ENCODE measurements at places on chromosomes 5 and 9.

DNA sequence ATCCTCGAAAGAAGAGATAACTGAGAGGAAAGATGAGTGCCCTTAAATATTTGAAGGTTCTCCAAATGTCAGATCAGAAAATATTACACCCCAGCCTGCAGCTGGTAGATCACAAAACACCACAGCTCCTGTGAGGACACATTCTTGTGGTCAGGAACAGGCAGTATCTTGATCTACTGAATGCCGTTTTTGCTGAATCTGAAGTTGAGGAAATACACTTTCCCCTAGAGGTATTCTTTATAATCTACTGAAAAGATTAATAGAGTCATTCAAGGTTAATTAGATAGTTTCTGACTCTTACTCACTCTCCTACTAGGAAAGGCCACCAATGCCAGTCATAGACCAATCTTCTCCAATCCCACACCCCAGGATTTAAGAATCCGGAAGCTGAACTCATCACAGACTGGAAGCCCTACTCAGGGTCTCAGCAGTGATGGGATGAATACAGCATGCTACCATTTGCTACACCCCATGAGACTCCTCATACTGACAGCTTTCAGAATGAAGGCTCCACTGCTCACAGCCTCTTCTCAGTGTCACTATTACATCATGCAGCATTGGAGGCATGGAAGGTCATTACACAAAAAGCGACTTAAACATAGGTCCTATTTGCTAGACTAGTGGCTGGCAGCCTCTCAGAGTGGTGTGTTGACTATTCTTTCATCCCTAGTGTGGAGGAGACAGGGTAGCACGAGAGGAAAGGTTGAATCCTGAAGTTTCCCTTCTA is 143.9 kb upstream of the SLC1A3 start:
- no peak for DNase-seq

DNA sequence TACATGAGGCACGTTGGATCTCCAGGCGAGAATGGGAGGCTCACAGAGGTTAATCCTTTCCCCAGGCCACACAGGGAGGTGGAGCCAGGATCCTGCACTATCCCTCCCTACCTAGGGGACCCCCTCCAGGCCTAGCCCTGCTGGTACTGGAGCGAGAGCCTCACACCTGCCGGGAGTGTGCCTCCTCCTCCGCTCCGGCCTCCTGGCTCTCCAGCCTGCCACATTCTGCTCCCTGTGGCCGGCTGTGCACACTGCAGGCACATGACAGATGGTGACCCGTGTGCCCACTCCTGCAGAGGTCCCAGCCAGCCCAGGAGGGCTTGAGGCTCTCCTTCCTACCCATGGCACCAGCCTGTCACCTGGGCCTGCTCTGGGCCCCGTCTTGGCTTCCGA is 93.4 kb downstream of the RXRA start:
- DNase-seq, result no peak

DNA sequence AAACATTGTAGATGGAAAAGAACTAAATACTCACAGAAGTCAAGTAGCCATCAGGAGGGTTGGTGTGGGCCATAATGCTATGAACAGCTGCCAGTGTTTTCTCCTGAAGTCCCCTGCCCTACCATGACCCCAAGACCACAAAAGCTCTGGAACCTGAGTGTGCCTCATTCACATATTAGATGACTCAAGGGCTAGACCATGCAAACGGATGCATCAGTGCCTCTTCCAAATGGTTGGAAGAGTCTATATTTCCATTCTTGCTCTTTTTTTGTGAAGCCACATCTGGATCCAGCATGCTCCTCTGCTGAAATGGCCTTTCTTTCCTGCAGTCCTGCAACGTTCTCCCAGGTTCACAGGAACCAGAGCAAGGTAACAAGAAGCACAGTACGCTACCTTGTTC is 136.6 kb upstream of the EPB41L4A start:
- no peak for DNase-seq

- DNase-seq, result no peak
Observed at GRCh38 chr5:146400201-146400600, 46.9 kb upstream of the TCERG1 start.

DNA sequence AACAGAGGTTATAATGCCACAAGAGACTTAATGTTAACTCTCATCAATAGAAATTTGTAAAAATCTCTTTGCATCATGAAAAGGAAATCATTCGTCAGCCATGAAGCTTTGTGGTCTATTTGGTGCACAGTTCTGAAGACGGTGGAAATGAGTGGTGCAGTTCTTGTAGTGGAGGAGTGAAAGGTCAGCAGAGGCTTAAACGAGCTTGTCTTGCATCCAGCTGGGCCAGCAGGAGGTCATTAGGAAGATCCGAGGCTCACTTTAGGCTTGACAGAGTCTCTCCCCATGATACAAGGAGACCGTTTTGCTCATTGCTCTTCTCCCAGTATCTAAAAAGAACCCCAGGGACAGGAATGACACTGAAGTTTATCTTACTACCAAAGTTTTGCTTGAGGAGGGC is 440.8 kb downstream of the BNC2 start:
- DNase-seq, result no peak

DNA sequence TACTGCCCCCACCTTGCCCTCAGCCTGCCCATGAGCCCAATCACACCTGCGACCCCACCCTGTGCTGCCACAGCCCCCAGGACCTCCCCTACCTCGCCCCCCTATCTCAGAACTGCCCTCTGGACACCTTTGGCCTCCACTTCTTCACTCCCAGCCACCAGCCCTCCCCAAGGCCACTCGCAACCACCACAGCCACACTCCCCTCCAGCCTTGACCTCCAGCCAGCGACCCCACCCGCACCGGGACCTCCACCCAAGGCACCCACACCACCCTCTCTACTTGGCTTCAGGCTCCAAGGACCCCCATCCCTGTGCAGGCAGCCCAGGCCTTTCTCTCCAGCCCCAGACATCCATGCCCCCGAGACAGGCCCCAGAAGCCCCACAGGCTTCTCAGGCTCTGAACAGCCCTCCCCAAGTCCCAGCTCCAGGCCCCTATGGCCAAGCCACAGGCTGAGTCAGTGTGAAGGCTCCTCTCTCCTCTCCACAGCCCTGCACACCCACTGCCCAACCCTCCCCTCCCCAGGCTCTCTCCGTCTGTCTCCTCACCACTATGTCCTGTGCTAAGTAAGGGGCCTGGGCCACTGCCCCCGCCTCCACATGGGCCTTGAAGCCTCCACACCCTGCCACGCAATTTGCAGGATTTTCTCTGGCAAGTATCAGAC is 2.0 kb downstream of the AK1 start:
- DNase-seq, result no peak

GRCh38 chr5:166712447-166713185 is 1578.8 kb upstream of the WWC1 start:
- DNase-seq, result no peak

DNA sequence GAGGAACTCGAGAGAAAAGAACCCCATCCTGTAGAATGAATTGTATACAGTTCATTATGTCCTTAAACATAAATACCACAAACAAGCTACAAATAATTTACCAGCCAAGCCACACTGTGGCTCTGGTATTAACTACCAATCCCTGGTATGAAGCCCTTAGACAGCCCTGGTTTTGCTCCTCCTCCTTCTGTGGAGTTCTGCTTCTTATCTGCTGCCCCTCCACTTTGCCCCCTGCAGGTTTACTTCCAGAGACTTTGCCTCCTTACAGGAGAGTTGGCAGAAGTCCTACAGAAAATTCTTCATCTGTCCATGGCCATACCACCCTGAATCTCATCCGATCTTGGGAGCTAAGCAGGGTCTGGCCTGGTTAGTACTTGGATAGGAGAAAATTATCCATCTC is 219.8 kb downstream of the ACTL7B start:
- DNase-seq, result no peak

GRCh38 chr5:74514888-74515551 is 125.5 kb downstream of the ENC1 start:
- no peak for DNase-seq

- DNase-seq, result no peak
Observed at GRCh38 chr5:148846930-148847329, 20.5 kb downstream of the ADRB2 start.

DNA sequence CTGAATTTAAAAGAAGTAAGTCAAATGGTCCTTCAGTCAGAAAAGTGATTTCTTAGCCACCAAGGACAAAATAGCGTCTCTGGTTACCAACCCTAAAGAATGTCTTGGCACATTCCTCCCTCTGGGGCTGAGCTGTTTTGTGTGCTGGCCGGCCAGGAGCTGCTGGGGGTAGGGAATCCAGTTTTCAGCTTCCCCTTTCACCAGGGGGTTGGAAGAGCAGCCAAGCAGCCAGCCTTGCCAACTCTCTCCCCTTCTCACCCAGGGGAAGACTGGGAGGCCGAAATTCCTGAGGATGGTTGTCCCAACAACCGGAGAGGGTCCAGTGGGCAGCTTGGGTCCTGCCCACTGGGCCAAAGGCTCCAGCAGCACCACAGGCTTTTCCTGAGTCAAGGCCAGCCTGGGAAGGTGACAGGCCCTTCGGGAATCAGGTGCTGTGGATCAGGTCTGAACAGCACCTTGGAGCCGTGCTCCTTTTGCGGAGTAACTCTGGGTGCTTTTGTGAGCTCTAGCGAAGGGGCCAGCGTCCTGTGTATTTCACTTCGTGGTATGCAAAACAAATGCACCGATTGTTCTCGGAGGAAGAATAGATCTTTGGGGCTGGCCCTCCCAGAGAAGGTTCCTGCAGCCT is 4.2 kb downstream of the WWC1 start:
- DNase-seq, result no peak

DNA sequence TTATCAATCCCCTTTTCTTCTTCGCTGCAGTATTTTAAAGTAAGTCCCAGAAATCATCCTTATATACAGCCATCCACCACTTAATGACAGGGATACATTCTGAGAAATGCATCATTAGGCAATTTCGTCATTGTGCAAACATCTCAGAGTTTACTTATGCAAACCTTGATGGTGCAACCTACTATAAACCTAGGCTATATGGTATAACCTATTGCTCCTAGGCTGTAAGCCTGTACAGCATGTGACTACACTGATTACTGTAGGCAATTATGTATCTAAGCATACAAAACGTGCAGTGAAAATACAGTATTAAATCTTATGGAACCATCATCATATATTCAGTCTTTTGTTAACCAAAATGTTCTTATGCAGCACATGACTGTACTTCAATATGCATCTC is 36.8 kb downstream of the SAXO1 start:
- DNase-seq, result no peak

- no peak for DNase-seq
Observed at GRCh38 chr5:138148811-138149210, 9.6 kb upstream of the NME5 start.

- no peak for DNase-seq
Observed at GRCh38 chr9:69900406-69900805, 79.8 kb downstream of the CFAP95 start.

DNA sequence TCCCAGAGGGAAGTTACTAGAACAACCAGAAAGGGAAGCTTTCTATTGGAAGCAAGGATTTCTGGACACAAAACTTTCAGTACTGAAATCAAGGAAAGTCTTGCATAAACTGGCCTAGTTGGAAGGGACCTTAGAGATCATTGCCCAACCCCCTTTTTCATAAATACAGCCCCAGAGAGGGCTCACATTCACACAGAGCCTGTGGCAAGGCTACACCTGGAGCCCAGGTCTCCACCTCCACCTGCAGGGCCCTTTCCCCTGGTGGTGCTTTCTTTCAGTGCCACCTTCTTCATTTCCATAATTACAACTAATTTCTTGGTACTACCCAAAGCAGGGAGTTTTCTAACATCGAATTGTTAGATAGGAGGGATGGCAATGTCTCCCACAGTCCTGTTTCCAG is 85.7 kb downstream of the ADRB2 start:
- no peak for DNase-seq

- DNase-seq, result no peak
Observed at GRCh38 chr5:180133060-180133459, 61.5 kb upstream of the RNF130 start.

- no peak for DNase-seq
Observed at GRCh38 chr9:116471093-116471906, 215.8 kb upstream of the TRIM32 start.

DNA sequence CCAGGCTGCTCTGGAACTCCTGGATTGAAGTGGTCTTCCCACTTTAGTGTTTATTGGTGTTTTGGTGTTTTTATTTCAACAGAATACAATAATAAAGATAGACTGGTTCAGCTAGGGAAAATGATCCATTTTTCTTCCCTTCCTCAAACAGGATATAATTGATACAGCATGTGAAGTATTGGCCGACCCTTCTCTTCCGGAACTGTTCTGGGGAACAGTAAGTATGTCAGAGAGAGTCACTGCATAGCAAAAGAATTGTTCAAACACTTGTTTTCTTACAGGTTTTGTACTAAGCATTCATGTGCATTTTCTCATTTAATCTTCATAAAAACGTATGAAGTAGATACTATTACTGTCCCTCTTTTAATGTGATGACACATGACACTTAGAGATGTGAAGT is 31.6 kb downstream of the NUP188 start:
- DNase-seq, result no peak

DNA sequence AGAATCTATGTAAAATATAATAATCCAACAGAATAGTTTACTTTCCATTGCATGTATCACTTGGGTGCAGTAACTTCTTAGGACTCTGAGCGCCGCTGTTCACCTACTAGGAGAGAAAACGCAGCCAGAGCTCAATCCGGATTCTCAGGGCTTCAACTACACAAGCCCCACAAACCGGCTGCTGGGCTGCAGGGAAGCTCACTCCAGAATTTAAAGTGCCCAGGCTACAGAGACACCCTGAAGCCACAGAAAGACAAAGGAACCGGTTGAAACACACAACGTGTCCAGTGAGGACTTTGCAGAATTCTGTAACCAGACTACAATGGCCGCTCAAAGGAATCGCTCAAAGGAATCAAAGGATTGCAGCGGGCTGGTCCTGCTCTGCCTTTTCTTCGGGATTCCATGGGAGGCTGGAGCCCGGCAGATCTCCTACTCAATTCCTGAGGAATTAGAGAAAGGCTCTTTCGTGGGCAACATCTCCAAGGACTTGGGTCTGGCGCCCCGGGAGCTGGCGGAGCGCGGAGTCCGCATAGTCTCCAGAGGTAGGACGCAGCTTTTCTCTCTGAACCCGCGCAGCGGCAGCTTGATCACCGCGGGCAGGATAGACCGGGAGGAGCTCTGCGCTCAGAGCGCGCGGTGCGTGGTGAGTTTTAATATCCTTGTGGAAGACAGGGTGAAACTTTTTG is at the start of gene PCDHGA10:
PCDHGA10 (plus strand) TSS at position 134 of the 686 bp plus-strand sequence; CDS start at position 323, 189 bp downstream.
- no peak for DNase-seq

DNA sequence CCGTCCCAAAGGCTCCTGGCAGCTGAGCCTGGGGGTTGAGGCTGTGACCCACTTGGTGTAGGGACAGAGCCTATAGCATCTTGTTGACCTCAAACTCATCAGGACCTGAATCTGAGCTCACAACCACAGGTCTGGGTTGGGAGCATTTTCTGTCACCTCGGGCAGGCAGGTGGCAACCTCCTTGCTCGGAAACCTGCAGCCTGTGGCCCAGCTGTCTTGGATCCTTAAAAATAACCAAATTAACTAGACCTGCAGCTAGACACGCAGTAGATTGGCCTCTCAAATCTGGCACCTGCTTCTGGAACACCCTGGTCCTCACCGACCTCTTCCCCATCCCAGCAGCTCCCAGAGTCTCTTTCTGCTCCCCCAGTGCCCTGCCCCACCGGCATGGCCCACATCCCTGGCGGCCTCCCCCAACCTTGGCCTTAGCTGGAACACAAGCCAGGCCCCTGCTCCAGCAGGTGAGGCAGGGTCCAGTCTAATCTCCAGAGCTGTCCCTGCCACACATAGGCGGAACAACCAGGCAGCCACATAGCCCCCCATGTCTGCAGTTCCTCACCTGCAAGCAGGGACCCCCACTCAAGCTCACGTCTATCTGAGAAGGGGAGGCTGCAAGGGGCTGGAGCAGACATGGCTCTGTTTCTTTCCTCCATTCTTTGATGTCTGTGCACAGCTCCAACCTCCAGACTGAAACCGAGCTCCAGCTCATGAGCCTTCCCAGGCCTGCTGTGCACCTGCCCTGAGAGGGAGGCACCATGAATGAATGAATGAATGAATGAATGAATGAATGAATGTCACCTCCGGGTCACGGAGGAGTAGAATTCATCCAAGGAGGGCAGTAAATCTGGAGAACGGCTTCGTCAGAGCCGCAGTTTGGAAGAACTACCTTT is 28.3 kb downstream of the PAEP start:
- no peak for DNase-seq
